ENCODE measurements at places on chromosomes 3 and 15.

- no peak for DNase-seq
Observed at GRCh38 chr15:68209735-68210408, 4.7 kb upstream of the CALML4 start.

DNA sequence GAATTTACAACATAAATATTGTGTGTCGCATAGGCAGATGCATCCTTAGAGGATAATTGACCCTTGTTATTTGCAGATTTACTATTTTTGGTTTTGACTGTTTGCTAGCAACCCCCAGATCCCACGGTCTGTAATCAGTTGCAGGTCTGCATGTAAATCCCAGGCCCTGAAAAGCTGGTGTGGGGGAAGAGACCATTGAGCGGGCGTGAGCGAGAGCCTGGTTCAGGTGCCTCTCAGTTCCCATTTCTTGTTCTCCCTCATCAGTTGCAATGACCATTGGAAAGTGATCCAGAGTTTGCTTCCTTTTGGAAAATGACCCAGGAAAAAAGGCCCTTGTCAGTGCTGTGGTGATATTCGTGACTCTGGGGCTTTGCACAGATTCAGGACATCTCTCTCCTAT, 238.9 kb downstream of the UACA start:
- DNase-seq: no peak

DNA sequence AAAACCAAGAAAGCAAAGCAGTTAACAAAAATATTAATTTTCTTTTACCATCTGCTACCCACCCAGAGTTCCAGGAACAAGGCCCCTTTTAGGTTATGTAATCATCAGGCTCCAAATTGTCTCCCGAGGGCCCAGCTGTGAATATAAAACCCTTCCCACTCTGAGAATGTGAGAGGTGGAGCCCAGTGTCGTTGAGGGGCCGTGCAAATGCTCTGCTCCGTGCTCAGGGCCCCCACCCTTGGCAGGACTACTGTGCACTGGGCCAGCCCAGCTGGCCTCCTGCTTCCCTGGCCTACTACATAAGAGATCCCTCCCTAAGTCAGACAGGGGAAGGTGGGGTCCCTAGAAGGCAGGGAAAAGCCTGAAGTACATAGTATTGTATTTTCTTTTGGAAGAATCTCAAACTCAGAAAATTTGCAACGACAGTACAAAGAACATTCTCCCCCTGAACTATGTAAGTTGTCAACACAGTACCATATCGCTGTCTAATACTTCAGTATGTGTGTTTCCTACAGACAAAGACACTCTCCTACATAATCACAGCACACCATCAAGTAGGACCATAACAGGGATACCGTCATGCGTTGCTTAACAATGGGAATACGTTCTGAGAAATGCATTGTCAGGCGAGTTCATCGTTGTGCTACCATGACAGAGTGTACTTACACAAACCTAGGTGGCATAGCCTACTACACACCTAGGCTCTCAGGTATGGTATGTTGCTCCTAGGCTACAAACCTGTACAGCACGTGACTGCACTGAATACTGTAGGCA, 4.4 kb upstream of the CLEC3B start:
- DNase-seq: no peak

- no peak for DNase-seq
Observed at GRCh38 chr15:65801229-65801805, 9.2 kb upstream of the DENND4A start.

GRCh38 chr3:63096248-63097058, 181.7 kb upstream of the SYNPR start:
- DNase-seq: no peak

- DNase-seq: no peak
Observed at GRCh38 chr15:37054336-37054735, 46.0 kb downstream of the MEIS2 start.

GRCh38 chr3:96646596-96646995, 167.8 kb upstream of the EPHA6 start:
- DNase-seq: no peak

GRCh38 chr3:64209866-64210621, 15.2 kb downstream of the PRICKLE2 start:
- DNase-seq: no peak

DNA sequence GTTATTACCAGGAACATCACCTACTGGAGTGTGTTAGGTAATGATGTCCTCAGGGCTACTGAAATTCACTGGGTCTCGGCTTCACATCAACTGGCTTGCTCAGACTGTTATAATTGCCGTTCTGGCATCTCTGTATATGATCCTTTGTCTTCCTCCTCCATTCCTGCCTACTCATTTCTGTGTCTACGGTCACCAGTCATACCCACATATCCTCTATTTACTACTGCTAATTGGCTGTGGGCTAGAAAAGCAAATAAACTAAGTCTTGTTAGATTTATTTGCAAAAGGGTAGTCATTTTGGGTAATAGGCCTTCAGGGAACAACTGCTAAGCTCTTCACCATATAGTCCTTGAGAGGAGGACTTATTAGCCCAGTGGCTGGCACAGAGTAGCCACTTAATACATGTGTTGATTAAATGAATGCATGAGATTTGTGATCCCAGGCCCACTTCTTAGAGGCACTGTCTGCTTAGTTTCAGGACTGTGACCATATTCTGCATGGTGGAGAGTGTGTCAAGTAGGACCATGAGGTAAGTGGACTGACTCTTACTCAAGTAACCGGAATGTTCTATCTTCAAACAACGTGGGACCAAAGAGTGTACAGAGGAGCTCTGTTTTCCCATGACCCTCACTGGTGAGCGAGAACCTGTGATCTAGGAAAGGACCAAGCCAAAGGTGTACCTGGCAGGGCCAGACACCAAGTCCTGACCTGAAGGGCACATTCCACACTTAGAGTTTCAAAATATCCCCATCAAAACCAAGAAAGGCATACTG, 13.2 kb downstream of the ZDHHC3 start:
- DNase-seq: no peak

GRCh38 chr3:14471690-14472089, 68.5 kb downstream of the GRIP2 start:
- DNase-seq: no peak

DNA sequence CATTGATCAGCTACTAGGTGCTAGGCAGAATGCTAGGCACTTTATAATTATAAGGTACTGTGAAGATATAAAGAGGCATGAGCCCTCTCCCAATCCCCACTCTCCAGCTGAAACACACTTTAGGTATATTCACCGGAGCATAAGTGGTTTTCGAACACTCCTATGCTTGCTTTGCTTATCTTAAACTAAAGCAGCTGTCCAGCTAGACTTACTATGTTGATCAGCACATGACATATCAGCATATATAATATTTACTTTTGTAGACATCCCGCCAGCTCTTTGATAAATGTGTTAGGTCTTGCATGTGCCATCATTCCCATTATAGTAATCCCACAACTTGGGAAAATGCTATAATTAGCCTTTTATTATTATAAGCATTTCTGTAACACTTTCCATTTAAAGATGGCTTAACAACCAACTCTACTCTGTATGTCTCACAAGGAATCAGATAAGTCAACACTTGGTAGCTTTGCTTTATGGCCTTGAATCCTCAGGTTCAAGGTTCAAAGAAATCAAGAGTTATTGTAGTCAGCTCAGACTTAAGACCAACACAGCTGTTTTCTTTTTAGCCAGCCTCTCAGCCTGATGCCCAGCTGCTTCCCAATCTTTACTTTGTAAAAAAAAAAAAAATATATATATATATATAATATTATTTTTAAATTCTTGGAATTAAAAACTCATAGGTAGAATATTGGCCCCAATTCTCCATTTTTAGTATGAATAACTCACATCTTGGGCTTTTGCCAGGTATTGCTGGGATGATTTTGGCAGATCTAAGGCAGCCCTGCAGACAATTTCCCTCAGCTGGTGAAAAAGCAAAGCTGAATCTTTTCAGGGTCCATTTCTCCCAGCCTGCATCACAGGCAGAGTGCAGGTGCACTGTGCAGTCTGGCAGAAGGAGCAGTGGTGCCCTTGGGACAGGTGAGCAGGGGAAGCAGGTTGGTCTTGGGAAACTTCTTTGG, 104.2 kb downstream of the THRB start:
- DNase-seq: no peak

- DNase-seq: no peak
Observed at GRCh38 chr3:44516230-44516629, 38.8 kb upstream of the ZNF445 start.

- DNase-seq: no peak
Observed at GRCh38 chr15:99455789-99456160, 110.0 kb upstream of the MEF2A start.

DNA sequence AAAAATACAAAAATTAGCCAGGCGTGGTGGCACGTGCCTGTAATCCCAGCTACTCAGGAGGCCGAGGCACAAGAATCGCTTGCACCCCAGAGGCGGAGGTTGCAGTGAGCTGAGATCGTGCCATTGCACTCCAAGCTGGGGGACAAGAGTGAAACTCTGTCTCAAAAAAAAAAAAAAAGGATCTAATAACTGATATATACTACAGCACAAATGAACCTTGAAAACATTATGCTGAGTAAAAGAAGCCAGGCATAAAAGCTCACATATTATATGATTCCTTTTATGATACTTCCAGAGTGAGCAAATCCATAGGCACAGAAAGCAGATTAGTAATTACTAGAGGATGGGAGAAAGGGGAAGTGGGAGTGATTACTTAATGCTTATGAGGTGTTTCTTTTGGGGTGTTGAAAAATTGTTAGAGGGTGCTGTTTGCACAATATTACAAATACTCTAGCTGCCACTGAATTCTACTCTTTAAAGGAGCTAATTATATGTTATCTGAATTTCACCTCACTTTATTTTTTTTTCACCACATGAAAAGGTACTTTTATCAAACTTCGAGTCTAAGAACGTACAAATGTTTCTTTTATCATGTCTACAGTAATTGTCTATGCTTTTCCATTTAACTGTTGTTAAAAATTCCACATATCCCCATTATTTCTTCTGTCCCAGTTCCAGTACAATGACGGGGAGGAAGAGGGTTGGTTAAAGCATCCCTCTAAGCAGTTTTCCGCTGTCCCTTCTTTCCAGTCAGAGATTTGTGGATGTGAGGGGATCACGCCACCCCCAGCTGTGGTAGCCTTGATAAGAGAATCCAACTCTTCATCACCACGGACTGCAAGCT, 77.7 kb upstream of the FAM174B start:
- no peak for DNase-seq

DNA sequence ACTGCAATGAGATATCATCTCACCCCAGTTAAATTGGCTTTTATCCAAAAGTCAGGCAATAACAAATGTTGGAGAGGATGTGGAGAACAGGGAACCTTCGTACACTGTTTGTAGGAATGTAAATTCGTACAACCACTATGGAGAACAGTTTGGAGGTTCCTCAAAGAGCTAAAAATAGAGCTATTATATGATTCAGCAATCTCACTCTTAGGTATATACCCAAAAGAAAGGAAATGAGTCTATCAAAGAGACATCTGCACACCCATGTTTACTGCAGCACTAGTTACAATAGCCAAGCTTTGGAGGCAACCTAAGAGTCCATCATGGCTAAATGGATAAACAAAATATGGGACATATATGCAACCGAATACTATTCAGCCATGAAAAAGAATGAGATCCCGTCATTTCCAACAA, 68.0 kb upstream of the HES1 start:
- no peak for DNase-seq

GRCh38 chr3:127669541-127670228, 3.1 kb upstream of the ABTB1 start:
- DNase-seq: no peak

GRCh38 chr3:9224490-9224889, 25.0 kb downstream of the SRGAP3 start:
- no peak for DNase-seq

- no peak for DNase-seq
Observed at GRCh38 chr3:33380653-33381052, 59.6 kb downstream of the UBP1 start.

DNA sequence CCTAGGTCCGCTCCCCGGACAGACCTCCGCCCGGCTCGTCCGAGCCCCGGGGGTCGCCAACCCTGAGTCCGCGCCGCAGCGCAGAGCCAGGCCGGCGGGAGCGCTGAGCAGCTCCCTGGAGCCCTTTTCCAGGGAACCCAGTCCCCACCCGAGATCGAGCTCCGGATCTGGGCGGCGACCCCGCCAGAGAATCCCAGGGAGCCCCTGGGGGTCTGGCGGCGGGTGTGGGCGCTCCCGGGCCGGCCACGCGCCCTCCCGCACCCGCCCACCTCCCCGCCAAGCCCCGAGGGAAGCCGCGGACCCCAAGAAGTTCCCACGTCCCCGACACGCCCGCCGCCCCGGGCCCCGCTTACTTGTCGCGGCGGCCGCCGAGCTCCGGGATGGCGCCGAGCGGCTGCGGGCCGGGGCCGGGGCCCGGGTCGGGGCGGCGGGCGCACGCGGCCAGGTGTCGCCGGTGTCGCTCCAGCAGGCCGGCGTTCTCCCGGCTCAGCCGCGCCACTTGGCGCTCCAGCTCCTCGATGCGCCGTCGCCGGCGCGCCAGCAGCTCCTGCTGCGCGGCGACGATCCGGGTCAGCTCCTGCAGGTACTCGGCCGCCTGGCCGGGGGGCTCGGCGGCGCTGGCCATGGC, 137.7 kb downstream of the NUP210 start:
- no peak for DNase-seq

DNA sequence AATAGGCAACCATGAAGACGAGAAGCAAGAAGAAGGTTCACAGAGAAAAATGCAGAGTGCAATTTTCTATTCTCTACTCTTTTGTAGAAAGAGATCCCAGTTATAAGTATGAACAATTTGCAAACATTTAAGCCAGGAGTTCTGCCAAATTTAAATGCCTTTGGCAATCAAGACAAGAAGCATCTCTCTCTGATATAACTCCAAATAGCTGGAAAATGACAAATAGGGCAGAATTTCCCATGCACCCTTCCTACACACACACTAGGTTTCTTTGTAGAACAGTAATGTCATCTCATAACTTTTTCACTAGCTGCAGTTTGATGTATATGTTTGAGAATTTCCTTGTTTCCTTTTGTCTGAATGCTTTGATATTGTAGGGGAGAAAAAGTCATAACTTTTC, 333.5 kb upstream of the AZI2 start:
- DNase-seq: no peak

DNA sequence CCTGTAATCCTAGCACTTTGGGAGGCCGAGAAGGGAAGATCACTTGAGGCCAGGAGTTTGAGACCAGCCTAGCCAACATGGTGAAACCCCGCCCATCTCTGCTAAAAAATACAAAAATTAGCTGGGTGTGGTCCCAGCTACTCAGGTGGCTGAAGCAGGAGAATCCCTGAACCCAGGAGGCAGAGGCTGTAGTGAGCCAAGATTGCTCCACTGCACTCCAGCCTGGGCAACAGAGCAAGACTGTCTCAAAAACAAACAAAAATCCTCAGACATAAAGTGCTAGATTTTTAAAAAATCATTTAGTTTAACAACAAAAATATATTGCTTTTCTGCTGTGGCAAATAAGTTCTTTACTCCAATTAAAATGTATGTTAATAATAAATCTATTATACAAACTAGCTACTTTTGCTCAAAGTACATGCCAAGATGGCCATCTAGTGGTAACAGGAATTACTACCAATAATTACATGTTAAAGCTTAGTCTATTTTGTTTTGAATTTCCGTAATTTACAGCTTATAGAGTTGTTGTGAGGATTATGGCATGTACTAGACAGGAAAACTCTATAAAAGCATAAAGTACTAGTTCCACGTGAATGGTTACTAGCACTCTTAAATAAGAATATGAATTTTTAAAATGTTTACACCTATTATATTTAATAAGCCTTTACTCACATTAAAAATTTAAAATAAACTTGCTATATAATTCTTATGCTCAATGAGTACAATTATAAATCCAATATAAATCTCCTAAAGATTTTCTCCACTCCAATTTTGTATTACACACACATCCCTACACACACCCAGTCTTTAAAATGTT, 39.0 kb downstream of the GABPB1 start:
- no peak for DNase-seq

- no peak for DNase-seq
Observed at GRCh38 chr3:70737666-70738290, 425.3 kb upstream of the MDFIC2 start.

All from effector memory CD8-positive, alpha-beta T cell (primary cell).